ENCODE measurements at places on chromosomes 6 and 20. TPM values are rescaled to one million over a fixed set of nuclear protein-coding genes. Genes with fewer than 3 reads are reported as not detected.
A peak's percentile ranks its signal among the peaks of the same experiment; 100 is the strongest.

IRAK1BP1 gene
- total RNA-seq, result 3.6 TPM

CST5 gene
- total RNA-seq, result not detected

DNA sequence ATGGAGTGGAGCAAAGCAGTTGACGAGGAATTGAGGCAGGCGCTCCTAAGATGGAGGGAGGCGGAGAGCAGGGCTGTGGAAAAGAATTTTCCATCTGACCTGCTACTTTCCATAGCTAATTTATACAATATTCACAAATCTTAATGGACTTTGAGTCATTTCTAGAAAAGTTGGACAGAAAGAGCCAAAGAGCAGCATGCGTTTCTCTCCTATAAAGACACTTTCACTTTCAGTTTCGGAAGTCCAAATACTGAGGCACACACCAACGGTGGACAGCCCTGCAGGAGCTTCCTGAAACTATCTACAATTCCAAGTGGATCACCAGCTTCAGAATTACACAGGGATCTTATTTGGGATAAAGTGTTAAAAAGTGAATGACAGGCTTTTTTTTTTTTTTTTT, 43.5 kb downstream of the PANK2 start:
- H3K4me1 ChIP-seq, result peaks cover 18% of the 10 kb centered on the region
- H3K27ac ChIP-seq, result peak overlapping the region; percentile 42
- H3K36me3 ChIP-seq, result peaks cover 16% of the 10 kb centered on the region
- peak; percentile 62 for DNase-seq
- H3K4me3 ChIP-seq, result peak overlapping the region; percentile 22

TMEM74B gene
- 1.9 TPM for total RNA-seq

DNA sequence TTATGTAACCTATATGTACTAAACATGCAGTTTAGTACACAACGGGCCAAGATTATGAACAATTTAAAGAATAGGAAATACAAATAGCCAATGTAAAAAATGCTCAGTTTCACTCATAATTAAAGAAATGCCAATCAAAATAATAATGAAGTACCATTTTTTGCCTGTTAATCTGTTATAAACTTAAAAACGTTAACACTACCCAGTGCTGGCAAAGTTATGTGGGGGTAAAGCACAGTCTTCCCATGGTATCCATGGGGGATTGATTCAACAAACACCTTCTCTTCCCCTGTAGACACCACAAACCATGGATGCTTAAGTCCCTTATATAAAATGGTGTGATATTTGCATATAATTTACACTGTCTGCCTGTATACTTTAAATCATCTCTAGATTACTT, 205.3 kb upstream of the SIM1 start:
- no peaks in the 10 kb centered on the region for H3K4me1 ChIP-seq
- peaks cover 2% of the 10 kb centered on the region for H3K36me3 ChIP-seq
- no peak overlapping the region for H3K27ac ChIP-seq

DOK5 gene
- total RNA-seq, result 37.1 TPM

GABRR1 gene
- total RNA-seq, result not detected

DNA sequence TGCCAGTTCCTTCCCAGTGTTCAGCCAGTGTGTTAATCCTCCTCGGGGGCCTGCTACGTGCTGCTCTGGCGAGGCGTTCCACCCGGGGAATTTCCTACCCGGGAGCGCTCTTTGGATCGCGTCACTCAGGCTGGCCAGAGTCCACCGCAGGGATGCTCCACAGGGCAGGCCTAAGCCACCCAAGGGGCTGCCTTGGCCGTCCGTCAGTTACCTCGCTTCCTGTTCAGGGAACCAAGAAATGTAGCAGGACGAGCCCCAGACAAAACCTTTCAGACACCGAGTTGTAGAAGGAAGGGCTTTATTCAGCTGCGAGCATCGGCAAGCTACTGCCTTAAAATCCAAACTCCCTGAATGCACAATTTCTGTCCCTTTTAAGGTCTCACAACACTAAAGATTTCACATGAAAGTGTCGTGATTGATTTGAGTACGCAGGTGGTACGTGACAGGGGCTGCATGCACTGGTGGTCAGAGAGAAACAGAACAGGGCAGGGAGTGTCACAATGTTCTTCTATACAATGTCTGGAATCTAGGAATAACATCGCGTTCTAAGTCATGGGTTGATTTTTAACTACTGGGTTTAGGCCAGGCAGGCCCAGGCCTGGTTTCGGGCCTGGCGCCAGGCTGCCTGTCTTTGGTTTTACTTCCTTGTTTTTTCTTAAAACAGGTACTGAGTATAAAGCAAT, 15.7 kb upstream of the POU5F1 start:
- H3K4me1 ChIP-seq, result peaks cover 7% of the 10 kb centered on the region
- DNase-seq, result no peak
- H3K4me3 ChIP-seq, result no peak overlapping the region
- no peaks in the 10 kb centered on the region for H3K36me3 ChIP-seq
- no peaks in the 10 kb centered on the region for H3K27me3 ChIP-seq

EYS gene
- total RNA-seq, result not detected

ESR1 gene
- total RNA-seq, result 0.38 TPM

RIPPLY2 gene
- not detected for total RNA-seq

CST4 gene
- total RNA-seq, result not detected

DNA sequence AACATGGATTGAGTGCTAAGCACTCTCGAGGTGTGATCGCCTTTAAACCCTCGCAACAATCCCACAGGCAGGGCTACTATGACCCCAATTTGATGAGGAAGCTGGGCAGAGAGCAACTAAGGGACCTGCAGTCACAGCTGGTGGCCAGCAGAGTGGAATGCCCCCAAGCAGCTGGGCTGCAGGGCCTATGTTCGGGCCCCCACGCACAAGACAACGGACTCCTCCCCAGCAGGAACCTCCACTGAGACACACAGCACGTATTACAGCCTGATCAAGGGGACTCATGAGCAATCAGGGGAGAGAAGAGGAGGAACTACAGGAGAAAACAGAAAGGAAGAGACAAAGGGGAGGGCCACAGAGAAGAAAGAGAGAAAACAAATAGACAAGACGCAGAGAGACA, 21.7 kb downstream of the CST7 start:
- H3K4me1 ChIP-seq, result peaks cover 5% of the 10 kb centered on the region
- H3K4me3 ChIP-seq, result no peak overlapping the region
- H3K27ac ChIP-seq, result no peak overlapping the region
- DNase-seq, result no peak
- H3K36me3 ChIP-seq, result peaks cover 74% of the 10 kb centered on the region

DNA sequence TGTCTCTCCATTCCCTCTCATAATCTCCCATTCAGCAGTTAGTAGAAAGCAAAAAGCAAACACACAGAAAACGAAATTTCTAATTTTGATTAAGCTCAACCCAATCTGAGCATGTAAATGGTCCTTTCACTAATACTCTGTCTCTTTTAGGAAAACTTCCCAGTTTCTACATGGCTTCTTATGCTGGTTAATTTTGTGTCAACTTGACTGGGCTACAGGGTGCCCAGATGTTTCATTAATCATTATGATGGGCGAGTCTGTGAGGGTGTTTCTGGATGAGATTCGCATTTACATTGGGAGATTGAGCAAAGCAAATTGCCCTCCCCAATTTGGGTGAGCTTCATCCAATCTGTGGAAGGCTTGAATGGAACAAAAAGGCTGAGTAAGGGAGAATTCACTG, 142.2 kb downstream of the MBOAT1 start:
- DNase-seq, result no peak
- peaks cover 10% of the 10 kb centered on the region for H3K27me3 ChIP-seq
- no peaks in the 10 kb centered on the region for H3K4me1 ChIP-seq

GRCh38 chr6:11275598-11275997, 43.1 kb upstream of the NEDD9 start:
- DNase-seq, result peak; percentile 69
- peak overlapping the region; percentile 66 for H3K27ac ChIP-seq
- no peaks in the 10 kb centered on the region for H3K27me3 ChIP-seq
- H3K4me1 ChIP-seq, result peaks cover 37% of the 10 kb centered on the region

- H3K36me3 ChIP-seq, result peaks cover 2% of the 10 kb centered on the region
- no peaks in the 10 kb centered on the region for H3K27me3 ChIP-seq
- no peak overlapping the region for H3K27ac ChIP-seq
- H3K4me3 ChIP-seq, result no peak overlapping the region
Observed at GRCh38 chr6:159809149-159809548, 9.1 kb downstream of the PNLDC1 start.

- no peak overlapping the region for H3K4me3 ChIP-seq
- peaks cover 11% of the 10 kb centered on the region for H3K4me1 ChIP-seq
- H3K27ac ChIP-seq, result no peak overlapping the region
- no peaks in the 10 kb centered on the region for H3K36me3 ChIP-seq
- no peak for DNase-seq
Observed at GRCh38 chr6:155030148-155030720, 35.1 kb downstream of the TIAM2 start.

- no peaks in the 10 kb centered on the region for H3K27me3 ChIP-seq
- no peak for DNase-seq
- H3K27ac ChIP-seq, result peak overlapping the region; percentile 95
- no peak overlapping the region for H3K4me3 ChIP-seq
- H3K4me1 ChIP-seq, result peaks cover 64% of the 10 kb centered on the region
- peaks cover 9% of the 10 kb centered on the region for H3K36me3 ChIP-seq
Observed at GRCh38 chr6:14729129-14729871, 516.6 kb upstream of the JARID2 start.

- peaks cover 4% of the 10 kb centered on the region for H3K4me1 ChIP-seq
- H3K4me3 ChIP-seq, result no peak overlapping the region
- H3K27me3 ChIP-seq, result no peaks in the 10 kb centered on the region
- H3K36me3 ChIP-seq, result peaks cover 63% of the 10 kb centered on the region
Observed at GRCh38 chr20:35011589-35012226, 56.0 kb downstream of the MYH7B start.

GRCh38 chr6:108355120-108355519, 60.3 kb downstream of the AFG1L start:
- H3K4me3 ChIP-seq, result no peak overlapping the region
- peaks cover 2% of the 10 kb centered on the region for H3K36me3 ChIP-seq
- H3K4me1 ChIP-seq, result peaks cover 3% of the 10 kb centered on the region

Measured in activated CD4-positive, alpha-beta T cell treated with anti-CD3 and anti-CD28 coated beads, Interleukin-2, amount 10 ng/mL, durations not matched to agents 24 days and 14 days (primary cell).